LoVo (cell line): ENCODE measurements at places on chromosomes 4 and X.

DNA sequence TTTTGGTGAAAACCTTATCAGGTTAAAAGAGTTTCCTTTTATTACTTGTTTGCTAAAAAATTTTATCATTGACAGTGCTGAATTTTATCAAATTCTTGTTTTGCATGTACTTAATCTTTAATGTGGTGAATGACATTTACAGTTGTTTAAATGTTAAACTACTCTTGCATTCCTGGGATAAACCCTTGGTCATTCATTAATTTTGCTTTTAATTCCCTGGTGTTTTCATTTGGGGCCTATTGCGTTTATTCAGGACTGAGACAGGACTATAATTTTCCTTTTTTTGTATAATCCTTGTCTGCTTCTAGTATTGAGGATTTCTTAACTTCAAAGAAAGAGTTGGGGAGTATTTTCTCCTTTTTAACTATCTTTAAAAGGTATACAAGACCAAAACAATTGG, 98.7 kb upstream of the TLL1 start:
- DNase-seq, result no peak

DNA sequence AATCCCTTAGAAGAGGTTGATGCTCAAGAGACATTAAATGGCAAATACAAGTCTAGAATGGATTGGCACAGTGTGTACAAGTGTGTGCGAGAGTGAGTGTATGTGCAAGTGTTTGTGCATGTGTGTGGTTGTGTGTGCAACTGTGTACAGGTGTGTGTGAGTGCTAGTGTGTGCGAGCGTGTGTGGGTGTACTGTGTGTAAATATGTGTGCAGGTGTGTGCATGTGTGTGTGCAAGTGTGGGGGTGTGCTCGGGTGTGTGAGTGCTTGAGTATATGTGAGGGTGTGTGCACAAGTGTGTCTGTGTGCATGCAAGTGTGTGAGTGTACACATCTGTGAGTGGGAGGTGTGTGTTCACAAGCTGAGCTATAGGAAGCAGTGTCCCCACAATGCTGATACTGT, 5.9 kb downstream of the TREX2 start:
- no peak for DNase-seq

DNA sequence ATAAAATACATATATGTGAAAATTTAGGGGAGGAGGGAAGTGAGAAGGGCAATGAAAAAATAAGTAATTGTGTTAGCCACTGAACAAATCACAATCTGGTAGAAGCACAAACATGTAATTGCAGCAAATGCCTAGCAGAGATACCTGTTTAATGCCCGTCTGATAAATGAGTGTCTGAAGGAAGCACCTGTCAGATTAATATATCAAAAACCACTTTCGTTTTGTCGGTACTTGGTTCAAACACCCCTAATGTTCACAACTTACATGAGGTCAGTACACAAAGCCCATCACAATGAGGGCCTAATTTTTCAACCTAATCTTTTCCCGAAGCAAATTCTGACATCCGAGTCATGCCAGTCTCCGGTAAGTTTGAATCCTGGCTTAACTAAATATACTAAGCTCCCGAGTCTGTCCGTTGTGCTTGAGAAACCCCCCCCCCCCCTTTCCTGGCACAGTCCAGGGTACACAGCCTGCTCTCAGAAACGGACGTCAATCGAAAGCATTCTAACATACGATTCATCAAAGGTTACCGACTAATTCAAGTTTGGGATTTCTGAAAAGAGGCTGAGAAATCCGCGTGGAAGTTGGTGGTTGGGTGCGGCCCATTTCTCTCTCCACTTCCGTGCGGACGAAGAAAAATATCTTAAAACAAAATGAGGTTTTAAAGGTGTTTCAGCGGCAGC, 758 bp downstream of the SDAD1 start:
- no peak for DNase-seq

DNA sequence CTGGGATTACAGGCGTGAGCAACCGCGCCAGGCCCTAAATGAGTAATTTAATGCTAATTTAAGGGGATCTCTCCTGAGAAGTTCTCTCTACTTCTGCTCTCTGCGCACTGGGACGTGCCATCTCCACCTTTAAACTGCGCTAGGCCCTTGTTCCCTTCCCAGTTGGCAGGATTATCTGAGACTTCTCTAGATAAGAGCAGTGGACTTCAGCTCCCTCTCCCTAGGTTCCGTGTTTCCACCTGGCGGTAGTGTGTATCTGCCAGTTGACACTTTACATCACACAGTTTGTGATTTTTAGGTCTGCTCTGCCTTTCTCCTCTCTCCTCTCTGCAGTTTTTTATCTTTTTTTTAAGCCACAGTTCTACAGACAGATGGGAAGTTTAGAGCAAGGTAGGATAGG, 40.2 kb downstream of the ARHGAP10 start:
- no peak for DNase-seq

- no peak for DNase-seq
Observed at GRCh38 chr4:123200051-123200940, 196.3 kb upstream of the SPRY1 start.

DNA sequence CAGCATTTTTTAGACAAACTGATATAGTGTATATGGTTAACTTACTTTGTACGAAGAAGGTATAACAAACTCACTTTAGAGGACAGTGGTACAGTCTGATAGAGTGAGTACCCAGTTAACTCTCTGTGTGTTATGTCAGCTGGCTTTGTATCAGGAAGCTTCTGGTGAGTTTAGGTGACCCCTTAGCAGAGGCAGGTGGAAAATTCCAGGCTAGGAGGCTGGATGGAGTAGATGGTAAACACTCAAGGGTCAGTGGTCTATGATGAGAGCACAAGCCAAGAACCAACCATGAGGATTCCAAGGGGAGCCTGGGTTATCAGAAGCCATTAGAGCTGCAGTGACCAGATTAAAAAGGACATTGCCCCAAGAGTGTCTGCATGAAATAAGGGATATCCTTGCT, 227.3 kb upstream of the CENPE start:
- no peak for DNase-seq

DNA sequence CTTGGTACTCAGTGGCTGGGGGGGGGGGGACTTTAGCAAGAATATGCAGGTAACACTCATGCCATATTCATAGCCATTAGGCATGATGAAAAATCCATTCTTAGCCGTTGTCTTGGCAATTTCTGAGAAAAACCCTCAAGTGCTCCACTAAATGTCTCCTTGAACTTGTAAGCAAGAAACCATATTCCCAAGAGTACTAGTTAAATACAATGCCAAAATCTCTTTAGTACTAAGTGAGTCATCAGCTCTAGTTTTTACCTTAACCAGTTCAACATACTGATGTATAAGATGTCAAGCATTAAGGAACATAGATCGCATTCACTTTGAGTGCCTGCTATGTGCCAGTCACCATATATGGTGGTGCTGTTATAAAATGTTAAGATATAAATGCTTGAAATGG, 27.5 kb downstream of the UBE2D3 start:
- no peak for DNase-seq

DNA sequence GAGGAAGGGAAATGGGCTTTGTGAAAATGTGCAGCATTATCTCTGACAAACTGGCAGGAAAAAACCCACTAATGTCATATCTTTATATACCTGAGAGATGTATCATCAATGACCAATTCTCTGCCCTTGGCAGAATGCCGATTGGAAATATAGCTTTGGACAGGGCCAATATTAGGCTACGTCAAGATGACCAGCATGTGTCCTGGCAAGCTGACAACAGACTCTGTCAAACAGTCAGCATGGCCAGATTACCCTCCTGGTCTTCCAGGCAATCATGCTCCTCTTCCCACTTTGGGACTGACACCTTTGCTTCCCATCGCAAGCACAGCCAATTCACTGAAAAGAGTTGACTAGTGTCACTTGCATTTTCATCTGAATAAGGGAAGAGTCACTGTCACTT, 57.0 kb downstream of the SORBS2 start:
- no peak for DNase-seq

- DNase-seq, result no peak
Observed at GRCh38 chr4:79185526-79186045, 140.3 kb downstream of the NAA11 start.

GRCh38 chr4:5696341-5696740, 12.0 kb downstream of the EVC2 start:
- DNase-seq, result no peak

- DNase-seq, result peak; percentile 51
Observed at GRCh38 chr4:16264798-16265197, 38.5 kb upstream of the TAPT1 start.

DNA sequence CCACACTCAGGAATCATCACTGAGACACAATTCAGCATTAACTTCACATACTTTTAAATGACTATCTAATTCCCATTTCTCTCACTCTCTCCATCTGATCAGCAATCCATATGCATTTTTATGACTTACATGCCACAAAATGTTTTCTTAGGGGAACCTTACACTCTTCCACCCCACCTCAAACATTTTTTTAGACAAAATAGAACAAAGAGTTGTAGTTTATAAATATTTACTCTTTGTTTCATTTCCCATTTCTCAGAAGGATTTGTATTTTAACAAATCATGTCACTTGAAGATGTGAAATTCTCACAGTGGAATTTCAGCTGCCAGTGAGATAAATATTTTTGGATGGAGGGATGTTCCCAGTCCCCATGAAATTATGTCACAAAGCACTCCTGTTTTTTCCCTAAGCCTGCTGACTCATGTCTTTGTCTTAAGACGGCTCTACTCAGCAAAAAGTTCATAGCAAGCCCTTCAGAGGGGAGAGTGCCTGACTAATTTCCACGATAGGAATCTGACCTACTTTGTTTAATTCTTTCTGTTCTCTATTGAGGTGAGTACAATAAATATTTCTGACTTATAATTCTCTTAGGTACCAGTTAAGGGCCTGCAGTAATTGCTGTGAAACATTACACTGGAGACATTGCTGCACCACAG, 257.7 kb downstream of the THOC2 start:
- no peak for DNase-seq

- DNase-seq, result no peak
Observed at GRCh38 chr4:174211622-174212044, 71.8 kb downstream of the FBXO8 start.

DNA sequence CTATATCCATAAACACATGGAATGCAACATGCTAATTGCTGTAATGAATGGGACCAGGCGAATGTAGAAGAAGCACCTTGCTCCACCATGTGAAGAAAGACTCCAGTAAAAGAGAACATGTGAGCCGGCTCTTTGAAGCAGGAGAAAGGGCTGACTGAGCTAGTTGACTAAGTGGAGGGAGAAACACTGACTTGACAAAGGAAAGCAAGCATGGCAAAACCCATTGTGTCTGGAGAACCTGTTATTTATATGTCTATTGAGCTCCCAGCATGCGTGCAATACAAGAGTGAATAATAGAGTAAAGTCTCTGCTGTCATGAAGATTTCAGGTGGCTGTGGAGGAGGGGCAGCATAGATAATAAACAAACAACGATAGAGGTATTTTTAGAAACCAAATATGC, 559.9 kb downstream of the RAB28 start:
- DNase-seq, result no peak

GRCh38 chr4:140706276-140706625, 49.9 kb downstream of the TBC1D9 start:
- DNase-seq, result no peak

- no peak for DNase-seq
Observed at GRCh38 chrX:36684053-36684452, 324.1 kb upstream of the FAM47C start.

GRCh38 chr4:15771216-15772058, 6.7 kb upstream of the CD38 start:
- no peak for DNase-seq

DNA sequence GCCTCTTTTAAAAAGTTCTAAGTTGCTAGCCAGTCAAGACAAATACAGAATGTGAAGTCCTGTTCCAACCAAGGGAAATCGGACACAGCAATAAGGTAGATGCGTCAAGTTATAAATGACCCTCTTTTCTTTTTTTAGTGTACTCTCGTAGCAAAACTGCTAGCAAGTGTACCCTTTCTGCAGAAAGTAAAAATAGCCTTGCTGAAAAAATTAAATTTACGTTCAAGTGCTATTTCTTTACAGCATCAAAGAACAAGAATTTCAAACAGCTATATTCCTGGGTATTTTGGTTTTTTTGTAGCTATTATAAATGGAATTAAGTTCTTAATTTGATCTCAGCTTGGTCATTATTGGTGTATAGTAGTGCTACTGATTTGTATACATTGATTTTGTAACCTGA, 119.2 kb downstream of the NAA11 start:
- no peak for DNase-seq

- no peak for DNase-seq
Observed at GRCh38 chrX:23826216-23826615, 43.2 kb downstream of the SAT1 start.

GRCh38 chr4:184806229-184806550, 19.6 kb downstream of the ACSL1 start:
- no peak for DNase-seq

GRCh38 chr4:109864134-109864533, 16.2 kb downstream of the LRIT3 start:
- no peak for DNase-seq

- no peak for DNase-seq
Observed at GRCh38 chr4:38904090-38904666, 36.6 kb downstream of the FAM114A1 start.

DNA sequence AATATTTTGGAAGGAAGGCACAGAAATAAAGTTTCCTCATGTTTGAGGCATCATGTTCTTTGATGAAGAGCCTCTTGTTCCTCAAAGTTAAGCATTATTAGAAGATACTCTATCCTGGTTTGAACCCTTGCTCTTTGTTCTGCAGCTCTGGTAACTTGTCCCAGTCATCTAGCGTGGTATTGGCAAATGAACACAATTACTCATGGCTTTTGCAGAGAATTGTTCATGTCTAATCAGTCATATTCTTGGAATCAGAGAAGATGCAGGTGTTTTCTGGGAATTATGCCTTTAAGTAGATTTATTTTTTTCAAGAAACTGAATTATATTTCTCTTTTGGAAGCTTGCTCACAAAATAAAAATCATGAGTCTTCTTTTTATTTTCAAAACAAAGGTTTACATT, 52.9 kb upstream of the HPGDS start:
- DNase-seq, result no peak

DNA sequence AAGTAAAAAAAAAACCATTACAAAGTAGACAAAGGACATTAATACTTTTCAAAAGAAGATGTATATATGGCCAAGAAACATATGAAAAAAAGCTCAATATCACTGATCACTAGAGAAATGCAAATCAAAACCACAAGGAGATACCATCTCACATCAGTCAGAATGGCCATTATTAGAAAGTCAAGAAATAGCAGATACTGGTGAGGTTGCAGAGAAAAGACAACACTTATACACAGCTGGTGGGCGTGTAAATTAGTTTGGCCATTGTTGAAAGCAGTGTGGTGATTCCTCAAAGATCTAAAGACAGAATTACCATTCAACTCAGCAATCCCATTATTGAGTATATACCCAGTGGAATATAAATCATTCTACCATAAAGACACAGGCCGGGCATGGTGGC, 39.3 kb downstream of the TASL start:
- no peak for DNase-seq

DNA sequence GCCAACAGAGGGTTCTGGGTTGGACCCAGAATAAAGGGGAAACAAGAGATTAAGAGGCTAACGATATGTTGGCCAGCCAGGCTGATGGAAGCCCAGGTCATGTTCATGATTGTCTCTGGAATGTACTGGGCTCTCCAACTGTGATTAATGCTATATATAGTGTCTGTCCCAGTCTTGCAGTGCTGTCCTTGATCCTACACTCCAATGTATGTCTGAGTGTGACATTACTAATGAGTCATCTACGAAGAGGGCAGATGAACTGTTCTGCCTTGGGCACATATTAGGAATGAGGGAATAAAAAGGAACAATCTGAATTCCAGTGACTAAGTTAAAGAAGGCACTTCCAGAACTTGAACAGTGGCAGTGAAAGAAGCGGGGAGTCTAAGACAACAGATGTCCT, 142.1 kb downstream of the PDGFRA start:
- no peak for DNase-seq
